ENCODE measurements at places on chromosomes 3 and 15.

DNA sequence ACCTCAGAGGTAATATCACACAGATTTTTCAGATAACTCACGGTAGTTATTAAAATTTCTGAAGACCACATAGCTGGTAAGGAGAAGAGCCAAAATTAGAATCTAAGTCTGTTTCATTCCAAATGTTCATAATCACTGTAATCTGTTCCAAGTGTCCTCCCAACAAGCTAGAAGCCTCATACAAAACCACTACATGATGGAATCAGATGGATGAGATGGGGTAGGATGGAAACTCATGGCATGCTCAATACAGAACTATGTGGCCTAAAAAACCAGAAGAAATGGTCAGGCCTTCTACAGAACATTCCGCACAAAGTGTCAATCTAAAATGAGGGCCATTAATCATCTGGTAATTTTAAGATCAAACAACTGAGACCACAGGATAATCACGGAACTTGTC is 91.8 kb downstream of the THBS1 start:
- DNase-seq: no peak

DNA sequence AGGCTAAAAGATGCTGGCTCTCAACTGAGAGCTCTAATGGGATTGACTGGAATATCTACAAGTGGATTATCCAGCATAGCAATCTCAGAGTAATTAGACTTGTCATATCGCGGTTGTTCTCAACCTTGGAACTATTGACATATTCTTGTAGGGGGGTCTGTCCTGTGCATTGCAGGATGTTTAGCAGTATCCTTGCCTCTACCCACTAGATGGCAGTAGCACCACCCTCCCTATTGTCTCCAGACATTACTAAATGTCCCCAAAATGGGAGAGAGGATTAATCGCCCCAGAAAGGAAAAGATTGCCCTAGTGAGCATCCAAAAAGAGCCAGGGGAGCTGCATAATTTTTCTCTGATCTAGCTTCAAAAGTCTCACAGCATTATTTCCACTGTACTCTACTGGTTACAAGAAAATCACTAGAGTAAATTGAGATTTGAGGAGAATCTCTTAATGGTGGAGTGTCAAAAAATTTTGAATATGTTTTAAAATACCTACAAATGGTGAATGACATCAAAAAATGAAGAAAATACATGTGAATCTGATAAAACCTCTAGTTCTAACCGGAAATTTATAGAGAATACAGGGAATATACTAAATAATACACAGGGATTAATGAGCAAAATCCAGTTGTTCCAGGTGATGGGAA is 388.2 kb upstream of the AGTR1 start:
- no peak for DNase-seq

DNA sequence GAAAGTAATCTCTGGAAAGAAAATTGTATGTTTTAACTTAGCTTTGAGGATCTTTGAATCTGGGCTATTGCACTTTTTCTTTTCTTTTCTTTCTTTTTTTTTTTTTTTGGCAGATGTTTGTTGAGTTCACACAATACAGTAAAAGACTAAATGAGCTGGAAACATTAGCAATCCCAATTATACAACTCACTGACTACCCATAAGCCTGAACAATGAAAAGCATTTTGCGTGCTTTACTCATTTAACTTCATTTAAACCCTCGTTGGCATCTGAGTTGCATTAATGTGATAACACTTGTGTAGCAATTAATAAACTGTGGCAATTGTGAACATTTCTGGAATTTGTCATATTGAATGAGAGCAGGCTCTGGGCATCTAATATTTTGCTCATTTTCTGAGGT is 269.4 kb upstream of the RBMS3 start:
- DNase-seq: no peak

- no peak for DNase-seq
Observed at GRCh38 chr3:106208251-106208650, 339.4 kb upstream of the CBLB start.

- no peak for DNase-seq
Observed at GRCh38 chr3:11736136-11736833, 92.6 kb upstream of the VGLL4 start.

DNA sequence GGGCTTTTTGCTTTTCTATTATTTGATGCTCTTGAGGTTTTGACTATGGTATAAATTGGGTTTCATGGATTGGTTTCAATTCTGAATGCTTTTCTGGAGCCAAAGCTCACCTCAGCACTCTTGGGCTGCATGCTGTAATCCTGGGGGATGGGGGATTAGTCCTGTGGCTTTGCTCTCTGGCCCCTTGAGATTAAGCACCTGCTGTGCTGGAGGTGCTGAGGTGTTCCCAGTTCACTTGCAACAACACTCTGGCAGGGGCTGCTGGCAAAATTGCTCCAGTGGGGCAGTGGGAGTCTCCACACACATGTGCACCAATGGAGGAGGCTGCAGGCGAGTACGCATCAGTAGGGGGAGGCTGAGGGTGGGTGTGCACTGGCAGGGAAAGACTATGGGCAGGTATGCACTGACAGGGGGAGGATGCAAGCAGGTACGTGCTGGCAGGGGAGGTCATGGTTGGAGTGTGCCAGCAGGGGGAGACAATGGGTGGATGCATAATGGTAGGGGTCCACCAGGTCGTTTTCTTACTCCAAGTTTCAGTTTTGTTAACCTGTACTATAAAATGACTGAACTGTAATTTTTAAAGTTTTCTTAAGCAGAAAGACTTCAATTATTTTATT is 489.2 kb downstream of the FGF12 start:
- DNase-seq: no peak

DNA sequence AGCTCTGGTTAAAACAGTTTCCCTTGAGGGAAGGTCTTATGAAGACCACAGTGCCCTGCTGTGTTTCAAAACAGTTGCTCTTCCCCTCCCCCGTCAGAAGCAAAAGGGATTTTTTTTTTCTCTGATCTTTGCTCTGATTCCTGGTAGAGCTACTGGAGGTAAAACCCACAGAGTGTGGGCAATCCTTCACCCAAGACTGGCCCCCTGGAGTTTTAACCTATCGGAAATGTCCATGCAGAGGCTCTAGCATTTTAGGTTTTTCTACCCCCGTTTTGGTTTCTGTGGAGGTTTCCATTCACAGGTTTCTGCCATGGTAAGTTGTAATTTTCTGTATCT is 27.7 kb downstream of the GRM2 start:
- no peak for DNase-seq

GRCh38 chr3:43043071-43043766 is 62.7 kb downstream of the POMGNT2 start:
- no peak for DNase-seq

All from stimulated activated CD4-positive, alpha-beta T cell treated with anti-CD3 and anti-CD28 coated beads, Interleukin-4, amount 100 ng/mL, for 24 hours (primary cell).